NCI-H1694 (cell line): ENCODE measurements at places on chromosomes 7 and 10.

DNA sequence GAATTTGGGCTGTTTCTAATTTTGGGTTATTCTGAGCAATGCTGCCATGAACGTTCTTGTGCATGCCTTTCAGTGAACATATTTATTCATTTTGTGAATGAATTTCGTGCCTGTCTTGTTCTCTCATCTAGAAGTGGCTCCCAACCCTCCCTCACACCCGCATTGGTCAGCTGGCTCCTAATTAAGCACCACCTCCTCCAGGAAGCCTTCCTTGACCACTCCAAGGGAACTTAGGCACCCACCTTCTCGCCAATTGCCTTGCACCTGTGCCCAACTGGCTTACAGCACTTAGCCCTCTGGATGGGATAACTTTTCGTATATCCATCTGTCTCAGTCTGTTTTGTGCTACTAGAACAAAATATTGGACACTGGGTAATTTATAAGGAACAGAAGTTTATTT, 107.1 kb downstream of the MYL10 start:
- no peak for DNase-seq

- no peak for DNase-seq
These were observed 117.7 kb upstream of the GJD4 start for GRCh38 chr10:35487336-35488034.

DNA sequence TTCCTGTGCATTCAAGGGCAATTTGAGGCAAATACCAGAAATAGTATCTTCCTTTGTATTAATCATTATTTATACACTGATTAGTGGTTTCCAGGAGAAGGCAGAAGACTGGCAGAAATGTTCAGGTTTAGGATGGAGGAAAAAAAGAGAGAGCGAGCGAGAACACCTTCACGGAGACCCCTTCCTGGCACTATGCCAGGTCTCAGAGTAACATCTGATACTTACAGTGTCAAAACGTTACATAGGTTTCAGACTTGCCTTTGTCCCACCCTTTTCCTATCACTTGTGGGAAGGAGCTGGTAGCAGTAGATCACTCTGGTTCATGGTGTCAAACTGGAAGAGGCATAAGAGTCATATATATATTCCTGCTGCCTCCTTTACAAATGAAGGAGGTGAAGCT, 652 bp downstream of the OR2A12 start:
- DNase-seq, result no peak

DNA sequence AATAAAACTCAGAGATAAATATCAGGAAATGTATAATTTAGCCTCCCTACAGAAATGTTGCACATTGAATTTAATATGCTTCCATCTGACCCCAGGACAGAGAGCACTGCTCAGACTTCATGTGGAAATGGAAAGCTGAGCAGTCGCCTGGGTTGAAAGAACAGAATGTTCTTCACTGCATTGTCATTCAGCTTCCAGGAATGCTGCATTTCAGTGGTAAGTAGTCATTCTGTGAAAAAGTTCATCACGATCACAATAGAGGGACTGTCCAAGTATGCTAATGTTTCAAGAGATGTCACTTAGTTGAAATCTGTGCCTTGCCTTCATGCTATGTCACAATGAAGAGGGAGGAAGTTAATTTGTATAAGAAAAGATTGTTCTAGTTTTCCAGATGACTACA, 147.3 kb downstream of the NRCAM start:
- DNase-seq, result no peak

- DNase-seq, result no peak
These were observed 2.7 kb downstream of the HOXA11 start for GRCh38 chr7:27182285-27182841.

GRCh38 chr10:101123815-101124617, 7.1 kb upstream of the TLX1 start:
- DNase-seq, result no peak

GRCh38 chr7:145902123-145902522, 214.5 kb upstream of the CNTNAP2 start:
- no peak for DNase-seq

DNA sequence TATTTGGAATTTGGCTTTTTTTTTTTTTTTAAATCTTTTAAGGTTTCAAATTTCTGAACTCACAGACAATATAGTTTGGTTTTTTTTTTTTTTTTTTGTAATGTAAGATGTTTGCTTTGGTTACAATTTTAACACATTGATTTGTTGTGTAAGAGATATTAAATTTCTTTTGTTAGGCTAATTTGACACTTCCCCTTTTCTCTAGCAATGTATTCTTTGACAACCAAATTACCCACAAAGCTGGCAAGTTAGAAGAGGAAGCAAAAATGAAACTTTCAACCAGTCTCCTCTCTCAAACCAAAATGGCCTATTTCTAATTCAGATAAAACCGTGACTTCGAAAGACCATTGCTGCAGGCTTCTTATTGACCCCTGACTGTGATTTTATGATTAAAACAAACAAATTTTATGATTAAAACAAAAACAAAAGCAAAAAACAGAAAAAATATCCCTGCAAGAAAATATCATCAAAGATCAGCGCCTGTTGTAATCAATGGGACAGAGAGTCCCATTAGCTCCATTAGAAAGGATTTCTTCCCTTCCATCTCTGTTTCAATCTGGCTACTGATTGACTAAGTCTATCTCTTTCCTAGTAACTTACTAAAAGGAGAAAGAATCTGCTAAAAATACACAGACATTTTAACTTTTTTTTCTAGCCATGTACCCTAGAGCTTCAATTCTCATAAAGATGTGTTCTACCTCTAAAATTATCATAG, 489.2 kb downstream of the MDFIC start:
- DNase-seq, result no peak

GRCh38 chr10:104388830-104389229, 35.2 kb downstream of the CFAP58 start:
- no peak for DNase-seq

DNA sequence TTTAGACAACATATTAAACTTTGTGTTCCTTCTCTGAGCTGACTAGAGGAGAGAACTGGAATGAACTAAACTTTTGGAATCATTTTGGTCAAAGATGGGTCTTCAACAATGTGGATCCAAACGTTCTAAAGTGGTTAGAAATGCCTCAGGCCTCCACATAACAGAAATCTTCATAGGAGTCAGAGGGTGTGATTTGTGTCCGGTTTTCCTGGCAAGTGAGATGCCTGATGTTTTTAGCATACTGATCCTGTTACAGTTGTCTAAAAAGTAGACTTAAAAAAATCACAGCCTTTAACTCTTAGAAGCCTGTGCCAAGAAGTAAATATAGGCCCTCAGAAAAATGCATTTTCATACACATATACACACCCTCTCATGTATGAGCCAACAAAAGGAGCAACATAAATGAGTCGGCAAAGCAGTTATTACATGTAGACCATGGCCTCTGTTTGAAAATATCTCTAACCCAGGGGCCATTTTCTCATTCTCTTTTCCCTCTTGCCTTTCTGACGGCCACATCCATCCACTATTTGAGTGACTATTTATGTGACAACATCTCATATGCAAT, 64.5 kb downstream of the ST7 start:
- no peak for DNase-seq
